Right lobe of liver (tissue), 6 donors: ENCODE measurements at places on chromosomes 13 and 19. TPM values are rescaled to one million over a fixed set of nuclear protein-coding genes. Genes with fewer than 3 reads are reported as not detected.

- no peaks in the 10 kb centered on the region for H3K4me1 ChIP-seq
- no peak overlapping the region for H3K4me3 ChIP-seq
- no peaks in the 10 kb centered on the region for H3K36me3 ChIP-seq
- H3K27me3 ChIP-seq, result no peaks in the 10 kb centered on the region
Observed at GRCh38 chr19:37941782-37942515, 34.9 kb downstream of the SIPA1L3 start.

GRCh38 chr13:42607546-42607945 lies 33.6 kb downstream of the TNFSF11 start:
- H3K27ac ChIP-seq, result no peak overlapping the region
- H3K36me3 ChIP-seq, result no peaks in the 10 kb centered on the region
- no peaks in the 10 kb centered on the region for H3K4me1 ChIP-seq
- no peaks in the 10 kb centered on the region for H3K27me3 ChIP-seq
- H3K4me3 ChIP-seq, result no peak overlapping the region

Gene BLVRB
- 308 TPM for total RNA-seq

Gene PALM3
- 5.3 TPM for total RNA-seq
